Activated T-helper 1 cell treated with anti-CD3 and anti-CD28 coated beads, Interleukin-12 subunit alpha, Interleukin-12 subunit beta, Interleukin-2, Interleukin-4 antibody, amounts not matched to agents 30 ng/mL and 10 ng/mL and 1 ng/mL, durations not matched to agents 14 hours and 24 hours and 36 hours (primary cell): ENCODE measurements at places on chromosomes 16 and 17.

DNA sequence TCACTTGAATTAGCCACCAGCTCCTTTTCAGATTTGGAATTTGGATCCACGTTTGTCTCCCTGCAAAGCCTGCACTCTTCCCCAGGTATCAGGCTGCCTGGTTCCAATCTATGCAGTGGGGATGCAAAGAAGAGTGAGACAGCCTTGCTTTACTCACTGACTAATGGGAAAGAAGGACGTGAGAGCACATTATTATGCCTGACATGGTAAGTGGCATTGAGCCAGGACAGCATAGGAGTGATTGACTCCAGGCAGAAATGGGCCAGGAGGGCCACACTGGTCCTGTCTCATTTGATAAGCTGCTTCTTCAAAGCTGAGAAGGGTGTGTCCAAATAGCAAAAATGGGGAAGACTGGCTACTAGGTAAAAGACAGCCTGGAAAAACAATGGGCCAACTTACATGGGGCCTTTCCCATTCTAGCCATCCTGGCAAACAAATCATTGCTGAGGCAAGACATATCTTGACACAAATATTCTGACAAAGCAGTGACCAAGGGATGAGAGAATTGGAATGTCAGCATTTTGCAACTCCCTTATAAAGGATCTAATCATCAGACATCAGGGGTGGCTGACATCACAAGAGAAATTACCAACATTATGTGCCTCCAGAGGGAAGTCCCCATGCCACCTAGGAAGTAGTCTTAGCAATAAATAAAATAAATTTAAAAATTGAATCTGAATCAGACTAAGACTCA is 38.6 kb downstream of the CDH11 start:
- no peaks in the 10 kb centered on the region for H3K27me3 ChIP-seq
- DNase-seq = no peak
- no peaks in the 10 kb centered on the region for H3K36me3 ChIP-seq
- no peak overlapping the region for H3K4me3 ChIP-seq

- H3K27ac ChIP-seq = no peak overlapping the region
- H3K27me3 ChIP-seq = peaks cover 3% of the 10 kb centered on the region
- no peaks in the 10 kb centered on the region for H3K36me3 ChIP-seq
- no peak for DNase-seq
- H3K4me1 ChIP-seq = peaks cover 5% of the 10 kb centered on the region
- no peak overlapping the region for H3K4me3 ChIP-seq
Measured at GRCh38 chr17:55157165-55157564, 107.6 kb upstream of the HLF start.

- peaks cover 8% of the 10 kb centered on the region for H3K27me3 ChIP-seq
- no peak overlapping the region for H3K27ac ChIP-seq
- no peak for DNase-seq
- no peaks in the 10 kb centered on the region for H3K36me3 ChIP-seq
- no peak overlapping the region for H3K4me3 ChIP-seq
- H3K4me1 ChIP-seq = peaks cover 7% of the 10 kb centered on the region
Measured at GRCh38 chr17:36008998-36009665, 7.8 kb upstream of the CCL15 start.

DNA sequence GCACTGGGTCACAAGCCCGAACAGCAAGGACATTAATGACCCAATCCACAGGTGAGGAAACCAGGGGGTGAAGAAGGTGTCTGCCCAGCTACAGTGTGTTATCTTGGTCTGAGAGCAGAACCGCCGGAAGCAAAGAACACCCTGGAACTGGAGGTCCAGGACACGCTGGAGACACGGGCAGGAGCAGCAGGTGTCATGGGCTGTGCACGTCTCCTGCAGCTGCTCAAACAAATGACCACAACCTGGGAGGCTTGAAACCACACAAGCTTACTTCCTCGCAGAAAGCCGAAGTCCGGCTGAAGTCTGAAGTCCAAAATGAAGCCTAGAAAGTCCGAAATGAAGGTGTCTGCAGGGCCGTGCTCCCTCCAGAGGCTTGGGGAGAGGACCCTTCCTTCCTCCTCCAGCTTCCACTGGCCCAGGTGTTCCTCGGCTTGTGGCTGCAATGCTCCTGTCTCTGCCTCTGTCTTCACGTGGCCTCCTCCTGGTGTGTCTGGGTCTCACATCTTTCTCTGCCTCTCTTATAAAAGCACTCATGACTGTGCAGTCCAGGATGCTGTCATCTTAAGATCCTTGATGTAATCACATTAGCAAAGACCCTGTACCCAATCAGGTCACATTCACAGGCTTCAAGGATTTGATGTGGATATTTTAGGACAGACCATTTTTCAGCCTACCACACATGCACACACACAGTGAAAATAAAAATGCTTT is 351.2 kb downstream of the C16orf95 start:
- H3K4me3 ChIP-seq = no peak overlapping the region
- H3K4me1 ChIP-seq = no peaks in the 10 kb centered on the region
- H3K36me3 ChIP-seq = no peaks in the 10 kb centered on the region
- no peak overlapping the region for H3K27ac ChIP-seq

GRCh38 chr16:8632675-8633182 is 11.2 kb downstream of the METTL22 start:
- H3K27ac ChIP-seq = no peak overlapping the region
- peaks cover 8% of the 10 kb centered on the region for H3K4me1 ChIP-seq
- peaks cover 59% of the 10 kb centered on the region for H3K36me3 ChIP-seq
- no peak overlapping the region for H3K4me3 ChIP-seq
- no peak for DNase-seq

DNA sequence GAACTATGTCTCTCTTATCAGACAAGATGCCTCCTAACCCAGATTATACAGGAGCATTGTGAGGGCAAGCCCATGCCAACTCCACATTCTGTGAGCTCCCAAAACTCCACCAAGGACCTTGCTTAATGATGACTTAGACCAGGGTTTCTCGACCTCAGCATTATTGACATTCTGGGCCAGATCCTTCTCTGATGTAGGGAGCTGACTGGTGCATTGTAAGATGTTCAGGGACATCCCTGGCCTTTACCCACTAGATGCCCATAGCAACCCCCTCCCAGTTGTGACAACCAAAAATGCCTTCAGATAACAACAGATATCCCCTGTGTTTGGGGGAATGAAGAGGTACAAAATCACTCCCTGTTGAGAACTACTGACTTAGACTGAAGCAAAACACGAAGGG is 43.6 kb downstream of the HOXB1 start:
- H3K27me3 ChIP-seq = no peaks in the 10 kb centered on the region
- no peak overlapping the region for H3K4me3 ChIP-seq
- H3K36me3 ChIP-seq = no peaks in the 10 kb centered on the region
- no peak overlapping the region for H3K27ac ChIP-seq
- H3K4me1 ChIP-seq = peaks cover 72% of the 10 kb centered on the region
- DNase-seq = no peak

DNA sequence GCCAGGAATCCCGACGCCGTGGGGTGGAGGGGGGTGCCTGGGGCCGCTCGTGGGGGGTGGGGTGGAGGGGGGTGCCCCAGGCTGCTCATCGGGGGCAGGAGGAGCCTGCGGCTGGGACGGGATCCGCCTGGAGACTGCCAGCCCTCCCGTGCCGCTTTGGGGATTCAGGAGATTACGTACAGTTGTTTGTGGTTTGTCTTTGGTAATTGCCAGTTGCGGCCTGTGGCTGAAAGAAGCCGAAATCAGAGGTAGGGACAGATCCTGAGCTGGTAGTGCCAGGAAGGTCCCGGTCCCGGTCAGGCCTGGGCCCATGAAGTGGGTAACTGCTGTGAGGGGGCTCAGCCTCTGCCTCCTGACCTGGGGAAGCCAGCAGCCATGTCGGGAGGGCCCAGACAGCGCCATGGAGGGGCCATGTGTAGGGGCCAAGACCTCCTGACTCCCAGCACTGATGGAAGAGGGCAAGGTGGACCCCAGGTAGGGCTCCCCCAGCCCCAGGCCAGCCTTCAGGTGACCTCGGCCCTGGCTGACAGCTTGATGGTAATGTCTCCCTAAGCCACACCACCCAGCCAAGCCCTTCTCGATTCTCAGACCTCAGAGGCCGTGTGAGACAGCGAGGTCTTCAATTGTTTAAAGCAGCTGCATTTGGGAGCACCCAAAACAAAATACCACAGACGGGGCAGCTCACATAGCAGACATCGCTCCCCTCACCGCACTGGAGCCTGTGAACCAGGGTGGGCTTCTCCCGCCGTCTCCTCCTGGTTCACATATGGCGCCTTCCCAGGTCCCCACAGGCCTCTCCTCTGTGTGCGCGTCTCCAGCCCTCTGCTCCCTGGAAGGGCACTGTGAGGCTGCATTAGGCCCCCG is 34.9 kb upstream of the SSTR5 start:
- no peak for DNase-seq
- H3K4me1 ChIP-seq = no peaks in the 10 kb centered on the region
- H3K27ac ChIP-seq = no peak overlapping the region
- no peak overlapping the region for H3K4me3 ChIP-seq

DNA sequence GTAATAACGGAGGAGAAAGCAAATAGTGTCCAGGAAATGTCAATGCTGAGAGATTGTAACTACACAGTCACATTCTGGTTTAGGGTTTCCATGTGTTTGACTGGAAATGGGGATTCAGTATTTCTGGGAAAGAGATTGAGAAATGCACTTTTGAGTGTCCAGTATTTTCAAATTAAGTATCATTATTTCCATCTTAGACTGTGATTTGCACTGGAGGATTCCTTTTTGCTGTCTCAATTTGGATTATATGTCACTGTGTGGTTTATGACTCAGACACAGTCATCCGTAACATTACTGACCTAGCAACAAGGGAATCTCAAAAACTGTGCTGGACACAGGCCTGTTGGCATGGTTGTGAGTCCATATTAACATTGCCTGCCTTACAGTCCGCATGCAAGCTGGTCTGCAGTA is 681.4 kb downstream of the CDH11 start:
- no peak for DNase-seq
- no peaks in the 10 kb centered on the region for H3K36me3 ChIP-seq
- no peak overlapping the region for H3K4me3 ChIP-seq
- no peaks in the 10 kb centered on the region for H3K4me1 ChIP-seq
- H3K27ac ChIP-seq = no peak overlapping the region
- H3K27me3 ChIP-seq = no peaks in the 10 kb centered on the region

DNA sequence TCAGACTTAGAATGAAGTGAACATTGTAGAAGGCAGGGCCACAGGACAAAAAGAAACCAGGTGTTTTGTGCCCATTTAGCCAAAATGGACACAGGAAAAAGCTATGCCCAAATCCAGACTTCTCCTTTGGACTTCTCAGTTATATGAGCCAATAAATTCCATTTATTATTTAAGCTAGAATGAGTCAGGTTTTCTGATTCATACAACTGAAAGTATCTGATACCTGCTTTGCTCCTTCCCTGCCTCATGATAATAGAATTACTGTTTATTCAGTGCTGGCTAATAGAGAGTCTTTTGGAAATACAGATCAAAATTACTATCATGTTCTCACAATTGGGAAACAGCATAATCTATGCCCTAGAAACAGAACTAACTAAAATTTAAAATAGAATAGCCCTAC is 8.7 kb upstream of the CPD start:
- H3K27ac ChIP-seq = no peak overlapping the region
- no peak overlapping the region for H3K4me3 ChIP-seq
- no peaks in the 10 kb centered on the region for H3K27me3 ChIP-seq
- DNase-seq = no peak
- H3K4me1 ChIP-seq = peaks cover 49% of the 10 kb centered on the region
